HepG2 (cell line): ENCODE measurements at places on chromosomes 1 and 21. TPM values are rescaled to one million over a fixed set of nuclear protein-coding genes. Genes with fewer than 3 reads are reported as not detected.
A peak's percentile ranks its signal among the peaks of the same experiment; 100 is the strongest.

- H3K4me1 ChIP-seq = peaks cover 12% of the 10 kb centered on the region; the same call in 1 of the 2 replicates
- no peaks in the 10 kb centered on the region for H3K27me3 ChIP-seq
- H3K27ac ChIP-seq = no peak overlapping the region
- peaks cover 21% of the 10 kb centered on the region for H3K36me3 ChIP-seq
Measured at GRCh38 chr1:111769517-111770146, 13.9 kb downstream of the DDX20 start.

DNA sequence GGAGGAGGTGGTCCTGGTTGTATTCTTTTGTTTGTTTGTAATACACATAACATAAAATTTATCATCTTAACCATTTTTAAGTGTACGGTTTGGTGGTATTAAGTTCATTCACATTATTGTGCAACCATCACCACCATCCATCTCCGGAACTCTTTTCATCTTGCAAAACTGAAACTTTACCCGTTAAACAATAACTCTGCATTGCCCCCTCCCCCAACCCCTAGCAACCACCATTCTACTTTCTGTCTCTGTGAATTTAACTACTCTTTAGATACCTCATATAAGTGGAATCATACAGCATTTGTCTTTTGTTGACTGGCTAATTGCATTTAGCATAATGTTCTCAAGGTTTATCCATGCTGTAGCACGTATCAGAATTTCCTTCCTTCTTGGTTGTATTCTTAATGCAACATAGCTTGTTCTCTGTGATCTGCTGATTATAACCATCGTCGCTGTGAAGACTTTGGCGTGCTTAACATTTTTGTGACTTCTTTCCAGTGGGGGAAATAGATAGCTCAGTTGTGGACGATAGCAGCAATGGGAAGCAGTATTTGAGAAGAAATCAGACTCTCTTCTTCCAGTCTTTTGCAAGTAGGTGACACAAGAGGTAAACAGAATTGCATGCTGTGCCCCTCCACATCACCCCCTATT is 117.5 kb upstream of the HOOK1 start:
- H3K4me1 ChIP-seq = peaks cover 37% of the 10 kb centered on the region
- DNase-seq = peak; percentile 72
- peak overlapping the region; percentile 74 for H3K27ac ChIP-seq
- no peaks in the 10 kb centered on the region for H3K36me3 ChIP-seq
- H3K27me3 ChIP-seq = no peaks in the 10 kb centered on the region

- no peaks in the 10 kb centered on the region for H3K4me1 ChIP-seq
- no peak overlapping the region for H3K27ac ChIP-seq
- no peak for DNase-seq
- no peaks in the 10 kb centered on the region for H3K36me3 ChIP-seq
Measured at GRCh38 chr21:38351961-38352521, 95.2 kb downstream of the KCNJ15 start.

DNA sequence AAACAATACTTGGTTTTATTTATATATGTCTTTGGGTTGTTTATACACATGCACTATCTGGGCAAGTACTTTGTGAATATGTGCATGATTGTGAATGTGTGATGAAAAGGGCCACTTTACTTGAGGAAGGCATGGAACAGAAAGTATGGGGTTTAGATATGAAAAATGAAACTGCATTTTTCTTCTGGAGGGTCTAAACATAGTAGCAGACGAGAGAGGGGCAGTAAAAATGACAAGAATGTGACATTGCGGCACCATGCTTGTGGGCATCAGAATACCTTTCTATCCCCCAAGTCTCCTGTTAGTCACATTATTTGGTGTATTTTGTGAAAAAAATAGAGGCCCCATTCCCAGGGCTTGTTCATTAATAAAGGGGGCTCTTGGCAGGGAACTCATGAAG is 15.4 kb upstream of the MPZL1 start:
- H3K36me3 ChIP-seq = no peaks in the 10 kb centered on the region
- no peak overlapping the region for H3K4me3 ChIP-seq
- peaks cover 32% of the 10 kb centered on the region; the same call in 2 of the 3 replicates for H3K27me3 ChIP-seq
- peaks cover 6% of the 10 kb centered on the region; the same call in 1 of the 2 replicates for H3K4me1 ChIP-seq
- DNase-seq = no peak
- no peak overlapping the region for H3K27ac ChIP-seq

DNA sequence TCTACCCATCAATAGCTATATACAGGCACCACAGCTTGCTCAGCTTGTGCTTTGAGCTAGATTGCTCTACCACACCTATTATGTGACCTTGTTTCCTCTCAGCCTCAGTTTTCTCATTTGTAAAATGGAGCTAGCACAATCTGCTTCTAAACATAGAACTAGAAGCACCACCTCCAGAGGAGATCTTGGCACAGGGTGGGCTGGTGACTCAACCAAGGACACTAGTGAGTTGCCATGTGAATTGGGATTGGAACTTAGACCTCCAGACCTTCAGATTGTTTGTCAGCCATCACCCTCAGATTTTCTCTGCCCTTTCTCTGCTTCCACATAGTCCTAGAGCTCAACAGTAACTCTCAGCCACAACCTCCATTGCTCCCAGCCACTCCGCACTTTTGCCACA is 3.0 kb upstream of the MACO1 start:
- no peak for DNase-seq
- H3K27ac ChIP-seq = no peak overlapping the region
- H3K4me3 ChIP-seq = no peak overlapping the region

DNA sequence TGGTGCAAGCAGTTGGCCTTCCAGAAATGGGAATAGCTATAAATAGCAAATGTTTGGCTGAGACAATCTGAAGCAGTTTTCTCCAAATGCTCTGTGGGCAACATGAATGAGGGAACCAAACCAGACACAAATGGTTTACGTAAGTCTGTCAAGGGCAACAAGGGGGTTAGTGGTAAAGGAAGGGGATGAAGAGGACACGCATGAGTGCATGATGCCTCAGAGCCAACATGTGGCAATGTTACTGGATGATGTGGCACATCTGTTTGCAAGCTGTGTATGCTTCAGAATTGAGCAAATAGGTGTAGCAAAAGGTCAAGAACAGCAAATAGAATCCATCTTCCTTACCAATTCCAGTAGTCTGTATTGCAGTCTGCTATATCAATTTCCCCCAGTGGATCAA is 76.3 kb upstream of the LMO4 start:
- no peak overlapping the region for H3K4me3 ChIP-seq
- DNase-seq = no peak
- H3K4me1 ChIP-seq = no peaks in the 10 kb centered on the region
- H3K27me3 ChIP-seq = no peaks in the 10 kb centered on the region
- H3K36me3 ChIP-seq = no peaks in the 10 kb centered on the region

- no peak overlapping the region for H3K27ac ChIP-seq
- H3K4me1 ChIP-seq = no peaks in the 10 kb centered on the region
- no peak overlapping the region for H3K4me3 ChIP-seq
- DNase-seq = no peak
- no peaks in the 10 kb centered on the region for H3K27me3 ChIP-seq
Measured at GRCh38 chr1:30572192-30572591, 151.2 kb downstream of the MATN1 start.

DNA sequence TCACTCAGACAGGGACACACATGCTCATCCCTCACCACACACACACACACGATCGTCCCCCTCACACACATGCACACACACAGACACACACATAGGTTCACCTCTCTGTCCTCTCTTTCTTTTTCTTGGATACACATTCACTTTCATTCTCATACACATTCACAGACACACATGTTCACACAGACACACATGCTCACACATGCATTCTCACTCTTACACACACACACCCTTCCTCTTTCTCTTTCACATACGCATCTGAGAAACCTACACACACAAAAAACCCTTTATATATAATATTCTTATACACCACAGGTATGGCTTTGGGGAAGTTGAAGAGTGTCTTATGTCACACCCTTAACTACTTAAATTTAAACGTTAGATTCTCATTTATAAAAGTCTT is 248.6 kb upstream of the RUNX1 start:
- no peaks in the 10 kb centered on the region for H3K27me3 ChIP-seq
- H3K4me1 ChIP-seq = no peaks in the 10 kb centered on the region
- H3K4me3 ChIP-seq = no peak overlapping the region
- no peaks in the 10 kb centered on the region for H3K36me3 ChIP-seq
- H3K27ac ChIP-seq = no peak overlapping the region

GRCh38 chr1:41341772-41342562 is 19.3 kb upstream of the FOXO6 start:
- no peaks in the 10 kb centered on the region; the same call in 1 of the 2 replicates for H3K27me3 ChIP-seq
- H3K27ac ChIP-seq = no peak overlapping the region
- H3K36me3 ChIP-seq = no peaks in the 10 kb centered on the region
- no peak overlapping the region for H3K4me3 ChIP-seq

DNA sequence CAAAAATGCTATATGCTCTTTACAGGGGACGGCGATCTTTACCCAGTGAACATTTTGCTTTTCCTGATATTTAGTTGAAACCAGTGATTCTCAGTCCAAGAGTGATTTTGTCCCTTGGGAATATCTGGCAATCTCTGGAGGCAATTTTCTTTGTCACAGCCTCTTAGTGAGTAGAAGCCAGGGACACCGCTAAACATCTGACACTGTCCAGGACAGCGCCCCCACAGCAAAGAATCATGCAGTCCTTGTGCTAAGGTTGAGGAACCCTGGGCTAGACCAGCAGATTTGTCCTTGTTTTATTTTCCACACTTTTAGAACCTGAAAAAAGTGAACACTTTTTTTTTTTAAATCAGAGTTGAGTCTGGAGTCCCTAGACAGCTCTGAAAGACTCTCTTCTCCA is 13.1 kb downstream of the EVA1C start:
- H3K27me3 ChIP-seq = no peaks in the 10 kb centered on the region; the same call in 1 of the 2 replicates
- H3K4me1 ChIP-seq = peaks cover 21% of the 10 kb centered on the region
- no peak overlapping the region for H3K4me3 ChIP-seq
- no peak overlapping the region for H3K27ac ChIP-seq

DNA sequence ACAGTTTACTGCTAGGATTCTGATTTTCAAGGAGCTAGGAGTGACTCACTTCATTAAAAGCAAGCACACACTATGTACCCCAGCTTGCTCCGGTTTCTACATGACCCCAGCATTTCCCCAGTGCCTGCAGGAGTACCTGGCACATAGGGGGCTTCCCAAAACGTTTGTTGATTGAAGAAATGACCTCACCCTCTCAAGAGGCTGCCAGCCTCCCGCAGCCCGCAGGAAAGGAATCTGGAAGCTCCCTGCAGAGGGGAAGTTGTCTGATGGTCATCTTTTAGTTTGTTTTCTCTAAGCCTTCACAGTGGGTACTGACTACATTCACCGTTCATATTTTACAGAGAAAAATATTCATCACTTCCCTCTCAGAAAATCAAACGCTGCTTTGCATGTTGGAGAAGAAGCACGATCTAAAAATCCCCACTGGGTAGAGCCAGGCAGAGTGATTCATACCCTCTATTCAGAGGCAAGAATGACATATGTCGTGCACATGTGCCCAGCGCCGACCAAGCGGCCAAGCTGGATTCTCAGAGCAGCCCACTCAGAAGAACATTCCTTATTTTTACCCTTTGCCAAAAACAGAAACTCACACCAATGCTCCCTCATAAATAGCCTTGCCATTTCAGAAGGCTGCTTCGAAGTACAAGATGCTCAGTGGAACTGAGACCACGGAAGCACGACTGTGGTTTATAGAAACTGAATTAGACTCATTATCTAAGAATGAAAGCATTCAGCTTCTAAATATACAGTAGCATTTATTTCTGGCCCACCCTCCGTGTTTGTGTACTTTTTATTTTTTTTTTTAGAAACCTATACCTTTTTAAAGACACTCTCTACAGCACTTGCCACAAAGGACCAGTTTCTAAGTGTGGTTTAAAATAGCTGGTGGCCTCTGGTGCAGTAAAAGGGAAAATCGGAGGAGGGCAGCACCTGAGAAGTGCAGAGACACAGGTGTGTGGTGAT is 143.2 kb downstream of the MIS18A start:
- H3K36me3 ChIP-seq = no peaks in the 10 kb centered on the region
- H3K4me3 ChIP-seq = no peak overlapping the region

DNA sequence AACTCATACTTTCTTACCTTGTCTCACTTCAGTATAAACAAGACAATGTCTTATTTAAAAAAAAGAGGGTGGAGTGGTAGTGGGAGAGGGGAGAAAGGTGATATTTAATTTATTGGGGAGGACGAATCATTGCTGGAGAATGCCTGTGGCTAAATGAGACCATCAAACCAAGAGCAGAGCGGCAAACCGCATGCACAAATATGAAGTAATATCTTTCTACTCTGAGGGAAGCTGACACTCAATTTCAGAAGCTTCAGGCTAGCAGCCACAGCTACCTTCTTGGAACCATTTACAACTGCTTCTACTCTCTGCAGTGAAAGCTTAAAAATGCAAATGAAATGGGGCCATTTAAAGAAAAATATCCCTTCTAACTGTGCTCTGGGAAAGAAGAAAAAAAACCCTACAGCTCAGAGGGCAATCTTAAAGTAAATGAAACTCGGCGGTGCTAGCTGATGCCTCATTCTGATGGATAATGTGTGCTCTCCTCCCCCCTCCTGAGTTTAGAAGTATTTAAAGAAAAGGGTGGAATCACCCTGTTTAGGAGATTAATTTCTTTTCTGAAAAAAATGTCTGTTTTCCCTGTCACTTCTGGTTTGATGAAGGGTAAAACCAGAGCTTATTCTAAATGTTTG is 178.2 kb upstream of the CAMK1G start:
- no peak for DNase-seq
- no peaks in the 10 kb centered on the region for H3K4me1 ChIP-seq
- H3K27ac ChIP-seq = no peak overlapping the region
- H3K4me3 ChIP-seq = no peak overlapping the region

GRCh38 chr1:203467550-203467921 is 8.1 kb upstream of the PRELP start:
- H3K27ac ChIP-seq = no peak overlapping the region
- peaks cover 4% of the 10 kb centered on the region; the same call in 1 of the 2 replicates for H3K27me3 ChIP-seq
- no peaks in the 10 kb centered on the region for H3K36me3 ChIP-seq
- H3K4me1 ChIP-seq = no peaks in the 10 kb centered on the region
- no peak for DNase-seq

DNA sequence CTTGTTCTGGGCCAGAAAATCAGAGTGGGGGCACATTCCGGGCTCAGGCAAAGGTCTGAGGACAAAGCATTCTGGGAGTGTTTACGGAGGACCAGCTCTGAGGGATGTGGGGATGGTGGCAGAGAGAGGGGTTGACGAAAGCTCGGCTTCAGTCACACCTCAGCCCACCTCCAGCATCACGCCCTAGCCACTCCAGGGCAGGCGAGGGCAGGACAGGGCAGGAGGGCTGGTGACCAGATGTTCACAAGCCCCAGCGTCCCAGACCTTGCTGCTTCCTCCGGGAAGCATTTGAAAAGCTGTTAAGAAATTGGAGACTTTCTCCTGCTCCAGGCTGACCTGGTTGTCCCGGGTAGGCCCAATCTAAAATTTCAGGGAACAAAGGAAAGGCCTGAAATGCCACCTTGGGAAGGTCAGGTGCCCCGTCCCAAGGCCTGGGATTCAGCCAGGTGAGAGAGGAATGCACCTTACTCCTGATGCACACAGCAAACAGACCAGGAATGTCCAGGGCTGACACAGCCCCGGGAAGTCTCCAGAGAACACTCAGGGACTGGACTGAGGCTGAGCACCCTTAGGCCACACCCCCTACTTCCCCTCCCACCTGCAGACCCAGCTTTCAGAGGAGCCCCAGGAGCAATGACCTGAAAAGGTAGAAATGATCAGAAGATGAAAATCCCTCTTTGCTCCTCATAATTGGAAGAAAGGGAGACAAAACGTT is 71.9 kb upstream of the KLHDC7A start:
- H3K27ac ChIP-seq = no peak overlapping the region
- no peaks in the 10 kb centered on the region for H3K36me3 ChIP-seq

The GJC2 gene
- 1.6 and 3.8 TPM in 2 replicates for total RNA-seq

The PTGFR gene
- total RNA-seq = not detected in 2 replicates

The KRTAP19-2 gene
- not detected in 2 replicates for total RNA-seq

The ZBTB37 gene
- total RNA-seq = 7.7 and 10.7 TPM in 2 replicates
